Stimulated activated CD8-positive, alpha-beta memory T cell treated with anti-CD3 and anti-CD28 coated beads, Interleukin-2, amount 100 ng/mL, for 1 hour (primary cell): ENCODE measurements at places on chromosomes 7 and 10.

- DNase-seq = no peak
Observed at GRCh38 chr7:146892151-146892550, 775.5 kb downstream of the CNTNAP2 start.

DNA sequence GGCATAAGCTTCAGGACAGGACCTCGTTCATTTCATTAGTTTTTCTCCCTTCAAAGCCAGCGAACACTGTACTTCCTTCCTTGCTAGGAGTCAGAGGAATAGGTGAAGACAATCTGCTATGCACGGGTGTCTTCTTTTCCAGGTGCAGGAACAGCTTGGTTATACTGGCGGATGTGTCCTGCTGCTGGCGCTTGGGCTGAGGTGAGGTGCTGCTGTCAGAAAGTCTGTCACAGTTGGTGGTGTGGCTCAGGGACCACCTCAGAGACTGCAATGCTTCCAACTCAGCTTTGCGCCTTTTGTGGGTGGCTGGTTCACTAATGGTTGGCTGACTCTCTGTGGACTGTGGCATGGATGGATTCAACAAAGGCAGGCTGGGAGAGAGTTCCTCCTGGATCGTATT lies 58.3 kb upstream of the UBN2 start:
- no peak for DNase-seq

DNA sequence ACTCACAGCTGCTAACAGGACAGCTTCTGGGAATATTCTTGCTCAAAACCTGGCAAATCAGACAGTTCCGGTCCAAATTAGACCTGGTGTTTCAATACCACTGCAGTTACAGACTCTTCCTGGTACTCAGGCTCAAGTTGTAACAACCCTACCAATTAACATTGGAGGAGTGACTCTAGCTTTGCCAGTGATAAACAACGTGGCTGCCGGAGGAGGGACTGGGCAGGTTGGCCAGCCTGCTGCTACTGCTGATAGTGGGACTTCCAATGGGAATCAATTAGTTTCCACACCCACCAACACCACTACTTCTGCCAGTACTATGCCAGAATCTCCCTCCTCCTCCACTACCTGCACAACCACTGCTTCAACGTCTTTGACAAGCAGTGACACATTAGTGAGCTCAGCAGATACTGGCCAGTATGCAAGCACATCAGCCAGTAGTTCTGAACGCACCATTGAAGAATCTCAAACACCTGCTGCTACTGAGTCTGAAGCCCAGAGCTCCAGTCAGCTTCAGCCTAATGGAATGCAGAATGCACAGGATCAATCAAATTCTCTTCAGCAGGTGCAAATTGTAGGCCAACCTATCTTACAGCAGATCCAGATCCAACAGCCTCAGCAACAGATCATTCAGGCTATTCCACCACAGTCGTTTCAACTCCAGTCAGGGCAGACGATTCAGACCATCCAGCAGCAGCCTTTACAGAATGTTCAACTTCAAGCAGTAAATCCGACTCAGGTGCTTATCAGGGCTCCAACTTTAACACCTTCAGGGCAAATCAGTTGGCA lies 2.1 kb downstream of the SP4 start:
- DNase-seq = no peak

- DNase-seq = no peak
Observed at GRCh38 chr7:40402661-40403060, 267.9 kb downstream of the SUGCT start.

DNA sequence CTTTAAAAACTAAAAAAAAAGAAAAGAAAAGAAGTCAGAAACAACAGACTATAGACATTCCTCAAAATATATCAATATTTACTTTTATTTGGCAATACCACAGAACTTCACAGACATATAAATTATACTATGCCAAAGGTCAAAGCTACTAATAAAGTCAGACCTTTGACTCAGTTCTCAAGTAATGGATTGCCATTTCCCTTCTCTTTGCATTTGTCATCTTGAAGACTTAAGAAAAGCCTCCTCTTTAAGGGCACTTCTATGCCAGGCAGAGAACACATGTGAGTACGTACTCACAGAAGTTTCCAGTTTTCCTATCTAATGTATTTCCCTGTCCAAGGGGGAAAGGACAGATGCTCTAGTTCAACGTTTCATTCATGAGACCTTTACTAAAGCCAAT lies 37.6 kb downstream of the TNPO3 start:
- no peak for DNase-seq
